Thymus (tissue), 14 donors: ENCODE measurements at places on chromosomes 1 and 21.

- peak; percentile 31 for DNase-seq
- H3K4me3 ChIP-seq, result no peak overlapping the region
- H3K27ac ChIP-seq, result no peak overlapping the region
- no peaks in the 10 kb centered on the region for H3K4me1 ChIP-seq
- H3K36me3 ChIP-seq, result no peaks in the 10 kb centered on the region
Measured at GRCh38 chr1:110196917-110197765, 13.0 kb upstream of the KCNC4 start.

DNA sequence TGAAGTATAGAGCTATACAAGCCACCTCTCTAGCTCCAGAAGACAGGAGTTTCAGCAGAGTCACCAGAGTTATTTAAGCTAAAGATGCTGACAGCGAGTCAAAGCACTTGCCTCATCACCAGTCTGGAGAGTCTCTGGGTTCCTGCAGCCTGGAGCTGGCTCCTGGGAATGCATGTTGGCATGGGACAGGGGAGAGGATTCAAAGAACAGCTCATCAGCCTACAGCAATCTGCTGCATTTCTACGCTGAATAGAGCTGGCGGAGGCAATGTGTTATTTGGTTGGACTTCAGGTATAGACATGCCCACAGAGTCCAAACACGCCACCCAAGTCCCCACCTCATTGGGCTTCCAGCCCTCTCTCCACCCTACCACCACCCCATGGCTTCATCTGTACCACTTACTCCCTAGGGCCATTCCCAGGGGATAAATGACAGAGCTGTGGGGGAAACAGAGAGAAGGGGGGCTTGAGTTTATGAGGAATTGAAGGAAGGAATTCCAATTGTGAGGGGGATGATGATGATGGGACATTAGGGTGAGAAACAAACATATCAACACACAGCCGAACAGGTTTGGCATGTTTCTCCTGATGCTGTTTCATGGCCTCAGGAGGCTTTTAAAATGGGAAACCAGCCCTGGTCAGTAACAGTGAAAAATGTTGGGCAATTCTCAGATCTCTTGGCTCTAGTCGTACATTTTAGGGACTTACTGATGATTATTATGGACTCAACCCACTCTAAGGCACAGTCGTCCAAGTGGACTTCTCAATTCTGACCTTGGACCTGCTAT lies 58.4 kb downstream of the PLEKHA6 start:
- no peak overlapping the region for H3K27ac ChIP-seq
- H3K27me3 ChIP-seq, result no peaks in the 10 kb centered on the region
- DNase-seq, result no peak
- no peaks in the 10 kb centered on the region for H3K36me3 ChIP-seq
- H3K4me3 ChIP-seq, result no peak overlapping the region

DNA sequence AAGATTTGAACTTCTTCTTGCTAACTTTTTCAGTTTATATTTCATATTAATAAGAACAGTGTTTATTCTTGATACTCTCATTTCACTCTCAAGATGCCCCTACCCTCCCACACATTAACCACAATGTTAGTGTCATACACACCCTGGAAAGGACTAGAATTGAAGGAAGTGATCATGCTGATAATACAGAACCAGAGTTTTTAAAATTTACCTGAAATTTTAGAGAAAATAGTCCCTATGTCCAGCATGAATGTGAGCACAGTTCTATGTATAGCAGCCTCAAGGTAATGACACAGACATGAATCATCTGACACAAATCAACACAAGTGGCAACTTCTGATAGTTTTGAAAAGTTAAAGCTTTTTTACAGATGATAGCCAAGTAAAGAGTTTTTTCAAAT lies 26.0 kb downstream of the RGS1 start:
- no peaks in the 10 kb centered on the region for H3K27me3 ChIP-seq
- H3K36me3 ChIP-seq, result no peaks in the 10 kb centered on the region
- no peak overlapping the region for H3K27ac ChIP-seq
- no peak for DNase-seq

GRCh38 chr1:172627702-172628101 lies 31.2 kb upstream of the FASLG start:
- peaks cover 3% of the 10 kb centered on the region for H3K4me1 ChIP-seq
- H3K4me3 ChIP-seq, result no peak overlapping the region
- no peaks in the 10 kb centered on the region for H3K27me3 ChIP-seq
- H3K36me3 ChIP-seq, result no peaks in the 10 kb centered on the region
- DNase-seq, result no peak
- no peak overlapping the region for H3K27ac ChIP-seq

GRCh38 chr1:192628396-192629057 lies 7.4 kb upstream of the RGS13 start:
- H3K36me3 ChIP-seq, result no peaks in the 10 kb centered on the region
- no peaks in the 10 kb centered on the region for H3K4me1 ChIP-seq
- no peak overlapping the region for H3K4me3 ChIP-seq
- no peak overlapping the region for H3K27ac ChIP-seq
- DNase-seq, result no peak

DNA sequence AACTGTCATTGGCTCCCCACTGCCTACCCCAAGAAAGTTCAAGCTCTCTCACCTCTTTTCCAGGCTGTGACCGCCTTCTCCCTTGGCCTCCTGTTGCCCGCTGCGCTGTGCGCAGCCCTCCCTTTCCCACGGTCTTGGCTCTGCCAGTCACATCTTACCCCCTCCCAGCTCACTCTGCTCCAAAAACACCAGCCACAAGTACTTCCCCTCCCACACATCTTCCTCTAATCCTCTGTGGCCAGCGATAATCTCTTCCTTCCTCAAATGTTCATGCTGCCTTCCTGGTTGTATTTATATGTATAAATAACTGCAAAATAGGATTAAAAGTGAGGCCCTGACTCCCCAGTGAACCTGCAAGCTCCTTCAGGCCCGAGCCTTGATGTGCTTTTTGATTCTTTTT lies 81.8 kb downstream of the AJAP1 start:
- DNase-seq, result no peak
- H3K27me3 ChIP-seq, result no peaks in the 10 kb centered on the region
- H3K4me3 ChIP-seq, result no peak overlapping the region
- H3K4me1 ChIP-seq, result no peaks in the 10 kb centered on the region
- no peak overlapping the region for H3K27ac ChIP-seq
- H3K36me3 ChIP-seq, result no peaks in the 10 kb centered on the region

- H3K36me3 ChIP-seq, result no peaks in the 10 kb centered on the region
- no peaks in the 10 kb centered on the region for H3K4me1 ChIP-seq
- no peaks in the 10 kb centered on the region for H3K27me3 ChIP-seq
- no peak for DNase-seq
- H3K4me3 ChIP-seq, result no peak overlapping the region
Measured at GRCh38 chr1:94183197-94183815, 54.1 kb downstream of the ARHGAP29 start.

GRCh38 chr1:12433323-12434053 lies 184.5 kb downstream of the DHRS3 start:
- H3K4me3 ChIP-seq, result no peak overlapping the region
- peaks cover 29% of the 10 kb centered on the region for H3K4me1 ChIP-seq
- peak overlapping the region; percentile 66 for H3K27ac ChIP-seq
- DNase-seq, result no peak
- H3K36me3 ChIP-seq, result no peaks in the 10 kb centered on the region
